ENCODE measurements at places on chromosomes 2 and 18.

- peak; percentile 68 for DNase-seq
Measured at GRCh38 chr2:178043266-178043665, 29.3 kb downstream of the PDE11A start.

DNA sequence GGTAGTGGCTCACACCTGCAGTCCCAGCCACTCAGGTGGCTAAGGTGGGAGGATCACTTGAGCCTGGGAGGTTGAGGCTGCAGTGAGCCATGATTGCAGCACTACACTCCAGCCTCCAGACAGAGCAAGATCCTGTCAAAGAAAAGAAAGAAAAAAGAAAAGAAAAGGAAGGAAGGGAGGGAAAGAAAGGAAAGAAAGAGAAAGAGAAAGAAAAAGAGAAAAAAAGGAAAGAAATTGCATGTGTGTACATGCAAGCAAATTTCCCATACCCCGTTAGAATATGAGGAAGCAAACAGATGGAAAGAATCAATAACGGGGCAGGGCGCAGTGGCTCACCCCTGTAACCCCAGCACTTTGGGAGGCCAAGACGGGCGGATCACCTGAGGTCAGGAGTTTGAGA, 17.9 kb downstream of the TMEM127 start:
- no peak for DNase-seq

GRCh38 chr2:228728961-228729360, 542.1 kb downstream of the PID1 start:
- no peak for DNase-seq

DNA sequence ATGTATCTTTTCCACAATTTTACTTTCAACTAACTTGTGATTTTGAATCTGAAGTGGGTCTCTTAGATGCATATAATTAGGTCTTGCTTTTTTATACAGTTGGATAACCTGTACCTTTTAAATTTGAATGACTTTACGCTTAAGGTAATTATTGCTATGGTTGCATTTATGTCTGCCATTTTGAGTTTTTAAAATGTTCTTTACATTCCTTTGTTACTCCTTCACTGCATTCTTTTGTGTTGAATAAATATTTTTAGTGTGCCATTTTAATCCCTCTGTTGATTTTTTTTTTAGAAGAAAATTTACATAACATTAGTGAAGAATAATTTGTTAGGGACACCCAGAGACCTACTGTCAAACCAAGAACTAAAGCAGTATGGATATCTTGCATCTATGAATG, 65.3 kb downstream of the BIRC6 start:
- no peak for DNase-seq

- DNase-seq = no peak
Measured at GRCh38 chr18:676069-676468, 18.6 kb downstream of the TYMS start.

DNA sequence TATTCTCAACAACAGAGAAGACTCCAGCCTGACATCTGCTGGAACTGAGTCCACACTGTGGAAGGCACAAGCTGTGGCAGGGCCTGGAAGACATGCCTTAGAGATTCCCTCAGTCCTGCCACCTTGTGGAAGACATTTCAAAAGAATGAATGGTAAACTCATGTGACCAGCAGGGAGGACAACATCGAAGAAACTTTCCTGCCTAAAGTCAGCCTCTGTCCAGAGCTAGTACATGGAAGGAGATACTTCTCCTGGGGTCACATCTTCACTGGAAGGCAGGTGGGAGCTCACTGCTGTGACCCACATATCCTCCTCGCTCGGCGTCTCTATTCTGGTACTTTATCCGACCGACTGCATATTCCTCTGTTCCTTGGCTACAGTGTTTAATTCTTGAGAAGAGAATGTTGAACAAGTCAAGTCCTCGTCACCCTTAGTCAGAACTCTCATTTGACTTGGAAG, 59.5 kb downstream of the PUM2 start:
- peak; percentile 30 for DNase-seq

Data from NCI-H524 (cell line).